COR-L47 (cell line): ENCODE measurements at places on chromosomes 7 and 10.
A peak's percentile ranks its signal among the peaks of the same experiment; 100 is the strongest.

GRCh38 chr7:149799397-149800168, 26.2 kb upstream of the ZNF467 start:
- no peak for DNase-seq

DNA sequence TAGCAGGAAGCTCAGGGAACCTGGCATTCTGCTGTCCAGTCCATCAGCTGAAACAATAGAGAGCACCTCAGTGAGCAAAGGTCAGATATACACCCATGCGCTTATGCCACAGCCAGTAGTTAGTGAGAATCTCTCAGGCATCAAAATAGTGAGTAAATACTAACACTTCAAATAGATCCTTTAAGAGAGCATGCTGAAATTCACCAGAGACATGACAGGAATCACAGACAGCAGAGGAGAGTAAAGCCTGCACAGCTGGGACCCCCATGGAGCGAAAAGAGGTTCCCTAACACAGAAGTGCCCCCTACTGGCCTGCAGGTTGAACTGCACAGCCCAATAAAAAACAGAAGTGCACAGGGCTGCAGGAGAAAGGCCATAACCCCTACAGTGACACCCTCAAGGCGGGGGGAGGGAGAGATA, 57.6 kb upstream of the ANTXRL start:
- DNase-seq = no peak

- no peak for DNase-seq
Observed at GRCh38 chr7:7695111-7695817, 23.1 kb downstream of the RPA3 start.

- no peak for DNase-seq
Observed at GRCh38 chr7:121002048-121002756, 13.7 kb downstream of the CPED1 start.

- no peak for DNase-seq
Observed at GRCh38 chr7:30656006-30656957, 26.0 kb downstream of the CRHR2 start.

- DNase-seq = no peak
Observed at GRCh38 chr7:101402081-101402779, 39.6 kb downstream of the COL26A1 start.

GRCh38 chr10:4059471-4060138, 274.6 kb upstream of the KLF6 start:
- DNase-seq = no peak

DNA sequence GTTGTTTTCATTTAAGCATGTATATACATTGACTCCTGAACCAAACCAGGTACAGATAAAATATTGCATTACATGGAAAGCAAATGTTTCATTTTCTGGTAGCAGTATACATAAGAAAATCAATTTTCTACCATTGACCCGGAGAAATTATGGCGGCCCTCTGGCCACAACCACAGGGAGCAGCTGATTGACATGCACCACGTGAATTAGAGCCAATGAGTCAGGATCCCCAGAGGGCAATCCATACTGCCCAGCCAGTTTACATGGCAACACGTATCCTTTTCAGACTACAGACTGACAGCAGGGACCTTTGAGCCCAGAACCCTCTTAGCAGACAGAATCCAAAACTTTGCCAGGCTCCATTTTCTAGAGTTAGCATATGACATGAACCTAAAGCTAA, 272.2 kb upstream of the NEBL start:
- DNase-seq = no peak

- DNase-seq = no peak
Observed at GRCh38 chr7:28102797-28103196, 77.8 kb downstream of the JAZF1 start.

DNA sequence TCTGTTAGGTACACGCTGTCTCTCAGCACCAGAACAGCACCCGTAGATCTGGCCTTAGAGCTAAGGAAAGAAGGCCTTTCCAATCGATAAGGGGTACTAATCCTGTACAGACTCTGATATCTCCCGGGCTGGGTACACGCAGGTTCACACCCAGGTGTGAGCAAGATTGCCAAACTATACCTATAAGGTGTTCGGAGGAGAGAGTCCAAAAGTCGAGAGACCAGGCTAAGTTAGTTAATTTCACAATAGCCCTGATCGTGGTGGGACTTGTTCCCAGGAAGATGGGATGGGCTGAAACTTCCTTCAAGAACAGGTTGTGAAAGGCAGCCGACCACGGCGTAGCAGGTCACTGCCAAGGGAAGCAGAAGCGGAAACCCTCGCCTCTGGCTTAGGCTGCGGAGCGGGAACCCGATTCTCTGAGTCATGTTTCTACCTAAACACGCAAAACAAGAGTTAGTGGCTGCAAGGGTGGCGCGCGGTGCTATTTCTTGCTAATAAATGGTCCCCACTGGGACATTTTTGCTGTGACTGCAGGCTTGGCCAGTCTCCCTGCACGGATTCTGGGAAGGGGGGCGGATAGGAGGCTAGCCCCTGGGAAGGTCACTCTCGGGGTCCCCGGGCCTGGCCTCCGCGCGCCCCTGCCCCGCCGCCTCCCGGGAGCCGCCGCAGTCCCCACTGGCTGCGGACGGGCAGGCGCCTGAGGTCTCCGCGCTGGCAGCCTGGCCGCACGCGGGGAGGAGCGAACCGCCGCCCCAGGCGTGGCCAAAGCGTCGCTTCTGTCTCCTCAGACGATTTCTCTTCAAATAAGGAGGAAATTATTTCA, 75.4 kb upstream of the PDSS1 start:
- no peak for DNase-seq

DNA sequence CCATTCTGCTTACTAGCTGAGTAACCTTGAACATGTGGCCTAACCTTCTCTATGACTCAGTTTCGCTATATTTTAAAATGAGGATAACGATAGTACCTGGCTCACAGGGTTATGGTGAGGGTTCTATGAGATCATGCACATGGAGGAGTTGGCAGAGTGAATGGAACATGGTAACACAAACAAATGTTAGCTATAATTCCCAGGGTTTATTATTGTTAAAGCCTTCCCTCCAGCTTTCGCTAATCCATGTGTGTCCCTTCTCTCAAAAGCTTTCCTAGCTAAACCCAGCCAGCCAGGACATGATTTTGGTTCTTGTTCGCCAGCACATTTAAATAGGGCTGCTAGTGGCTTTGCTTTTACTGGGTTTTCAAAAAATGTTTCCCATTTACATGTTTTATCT, 361.0 kb upstream of the NFE2L3 start:
- DNase-seq = no peak

- DNase-seq = no peak
Observed at GRCh38 chr10:16001581-16001980, 141.3 kb upstream of the MINDY3 start.

DNA sequence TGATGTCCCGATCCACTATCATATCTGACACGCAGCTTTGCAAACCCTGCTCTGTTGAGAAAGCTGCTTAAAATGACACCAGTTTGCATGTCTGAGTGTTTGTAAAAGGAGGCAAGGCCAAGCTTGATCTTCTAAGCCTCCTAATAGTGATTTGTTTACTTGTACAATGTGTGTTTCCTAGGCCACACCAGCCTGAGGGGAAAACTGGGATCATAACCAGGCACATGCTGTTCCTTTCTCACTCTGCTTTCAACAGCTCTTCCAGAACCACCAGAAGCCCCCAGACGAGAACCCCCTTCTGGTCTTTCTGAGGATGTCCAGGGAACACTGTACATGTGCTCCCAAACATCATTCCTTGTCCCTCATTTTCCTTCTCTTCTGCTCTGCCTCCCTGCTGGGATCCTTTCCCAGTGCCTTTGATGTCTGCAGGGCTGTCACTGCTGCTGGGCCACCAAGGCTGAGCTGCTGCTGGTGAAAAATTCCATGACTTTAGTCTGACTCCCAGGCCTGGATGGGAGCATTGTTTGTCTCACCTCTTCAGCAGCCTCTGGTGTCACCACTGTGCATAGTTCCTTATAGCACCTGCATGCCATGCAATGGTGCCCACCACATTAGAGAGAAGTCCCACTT, 4.0 kb upstream of the LGI1 start:
- DNase-seq = no peak

DNA sequence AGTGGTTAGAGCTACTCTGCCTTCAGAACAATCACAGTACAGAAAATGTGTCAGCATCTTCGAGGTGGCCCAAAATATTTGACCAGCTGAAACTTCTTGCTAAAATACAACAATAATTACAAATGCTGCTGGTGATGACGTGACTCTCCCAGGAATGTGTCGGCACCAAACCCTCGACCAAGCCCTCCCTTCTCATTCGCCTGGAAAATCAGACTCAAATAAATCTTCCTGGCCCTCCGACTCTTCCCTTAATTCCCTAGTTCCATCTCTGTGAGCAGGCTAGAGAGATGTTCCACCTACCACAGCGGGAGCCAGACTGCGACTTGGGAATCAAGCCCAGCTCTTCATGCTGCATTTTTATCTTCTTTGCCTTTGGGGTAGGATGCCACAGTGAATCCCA, 4.1 kb downstream of the PRSS2 start:
- DNase-seq = no peak

DNA sequence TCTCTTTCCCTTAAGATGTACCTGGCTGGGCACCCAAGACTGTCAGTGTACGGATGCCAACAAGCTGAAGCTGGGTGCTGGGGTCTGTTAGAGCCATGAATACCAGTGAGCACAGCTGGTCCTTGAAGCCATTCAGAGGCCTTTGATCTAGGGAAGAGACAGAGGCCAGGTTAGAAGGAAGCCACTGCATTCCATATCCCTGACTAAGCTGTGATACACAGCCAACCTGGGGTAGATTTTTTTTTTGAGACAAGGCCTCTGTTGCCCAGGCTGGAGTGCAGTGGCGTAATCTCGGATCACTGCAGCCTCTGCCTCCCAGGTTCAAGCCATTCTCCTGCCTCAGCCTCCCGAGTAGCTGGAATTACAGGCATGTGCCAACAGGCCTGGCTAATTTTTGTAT, 20.8 kb downstream of the ZDHHC16 start:
- DNase-seq = no peak

DNA sequence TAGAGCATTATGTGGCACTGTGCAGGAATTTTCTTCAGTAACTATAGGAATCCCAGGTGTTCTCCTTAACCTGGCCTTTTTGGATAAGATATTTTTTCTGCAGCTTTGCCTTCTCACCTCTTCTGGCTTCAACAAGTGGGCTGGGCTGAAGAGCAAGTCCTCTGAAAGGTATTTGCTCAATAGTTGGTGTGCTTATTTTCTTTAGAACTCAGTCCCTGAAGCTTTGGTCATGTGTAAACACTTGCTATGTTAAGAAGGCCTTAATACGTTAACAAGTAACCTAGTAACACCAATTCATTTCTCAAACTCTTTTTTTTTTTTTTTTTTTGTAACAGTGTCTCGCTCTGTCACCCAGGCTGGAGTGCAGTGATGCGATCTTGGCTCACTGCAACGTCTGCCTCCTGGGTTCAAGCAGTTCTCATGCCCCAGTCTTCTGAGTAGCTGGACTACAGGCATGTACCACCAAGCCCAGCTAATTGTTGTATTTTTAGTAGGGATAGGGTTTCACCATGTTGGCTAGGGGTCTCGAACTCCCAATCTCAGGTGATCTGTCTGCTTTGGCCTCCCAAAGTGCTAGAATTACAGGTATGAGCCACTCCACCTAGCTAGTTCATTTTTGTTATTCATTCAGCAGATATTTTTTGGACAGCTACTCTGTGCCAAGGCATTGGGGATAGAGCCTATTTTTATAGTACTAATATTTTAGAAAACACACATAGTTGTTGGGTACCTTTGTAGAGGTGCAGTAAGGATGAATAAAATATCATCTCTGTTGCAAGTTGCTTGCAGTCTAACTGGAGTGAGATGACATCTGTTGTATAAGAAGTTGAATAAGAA, 164.6 kb downstream of the SND1 start:
- DNase-seq = no peak

DNA sequence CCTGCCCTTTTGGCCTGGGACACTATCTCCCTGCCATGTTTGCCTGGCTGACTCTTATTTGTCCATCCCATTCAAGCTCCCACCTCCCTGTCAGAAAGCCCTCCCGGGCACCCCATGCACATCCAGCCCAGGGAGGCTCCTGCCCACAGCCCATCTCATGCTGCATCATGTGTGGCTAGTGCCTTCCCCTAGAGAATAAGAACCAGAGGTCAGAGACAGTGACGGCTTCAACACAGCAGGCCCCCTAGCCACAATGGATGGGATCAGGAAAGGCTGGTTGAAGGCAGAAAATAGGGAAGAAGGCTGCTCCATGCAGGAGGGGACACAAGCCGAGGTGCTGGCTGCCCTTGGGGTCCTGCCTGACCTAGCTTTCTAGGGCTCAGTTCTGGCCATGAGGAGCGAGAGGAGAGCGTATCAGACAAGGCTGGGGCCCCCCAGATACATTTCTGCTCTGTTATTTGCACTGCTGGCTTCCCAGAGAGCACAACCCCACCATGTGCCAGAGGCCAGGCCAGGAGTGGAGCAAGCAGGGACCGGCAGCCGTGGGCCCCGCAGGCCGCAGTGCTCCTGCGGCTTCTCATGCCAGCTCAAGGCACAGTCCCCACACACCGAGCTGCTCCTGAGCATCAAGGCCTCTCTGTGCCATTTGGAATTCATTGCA, 161.1 kb upstream of the ZMIZ1 start:
- no peak for DNase-seq

GRCh38 chr7:134782121-134782623, 2.7 kb downstream of the CALD1 start:
- DNase-seq = no peak

- DNase-seq = no peak
Observed at GRCh38 chr10:69807696-69808095, 6.0 kb downstream of the COL13A1 start.

- DNase-seq = peak; percentile 25
Observed at GRCh38 chr10:35639728-35640401, 2.2 kb downstream of the FZD8 start.

- no peak for DNase-seq
Observed at GRCh38 chr7:26729150-26729775, 135.1 kb downstream of the SKAP2 start.

GRCh38 chr7:50953820-50954219, 171.1 kb upstream of the GRB10 start:
- DNase-seq = no peak

GRCh38 chr7:80968606-80969005, 49.8 kb upstream of the SEMA3C start:
- no peak for DNase-seq

- no peak for DNase-seq
Observed at GRCh38 chr7:78691584-78691983, 761.9 kb downstream of the MAGI2 start.
